ENCODE measurements at places on chromosomes 5 and 9. TPM values are rescaled to one million over a fixed set of nuclear protein-coding genes. Genes with fewer than 3 reads are reported as not detected.

DNA sequence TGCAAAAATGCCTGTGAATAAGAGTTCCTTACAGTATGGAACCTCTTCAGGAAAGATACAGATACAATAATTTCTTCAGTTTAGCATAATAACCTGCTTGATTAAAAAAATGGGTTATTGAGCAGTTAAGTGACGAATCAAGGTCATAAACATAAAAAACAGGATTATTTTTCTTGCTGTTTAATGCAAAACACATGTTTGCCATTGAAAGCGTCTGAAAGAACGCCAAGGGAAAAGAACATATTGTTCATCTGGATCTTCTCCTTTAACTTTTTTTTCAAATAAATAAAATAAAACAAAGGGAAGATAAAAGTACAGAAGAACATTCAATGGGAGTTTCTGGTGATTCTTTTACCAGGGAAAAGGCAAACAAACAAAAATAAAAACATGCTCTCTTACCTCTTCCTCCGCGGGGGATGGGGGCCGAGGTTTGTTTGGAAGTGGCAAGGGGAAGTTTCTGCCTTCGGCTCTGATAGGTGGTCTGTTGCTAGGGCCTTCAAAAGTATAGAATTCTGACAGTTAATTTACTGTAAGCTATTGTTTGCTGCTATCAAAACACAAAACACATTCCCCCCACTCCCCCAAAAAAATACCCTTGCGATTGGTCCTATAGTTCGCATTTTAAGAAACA lies 20.1 kb downstream of the C5orf58 start:
- no peak for DNase-seq

- DNase-seq = no peak
These were observed 187.4 kb upstream of the SLC24A2 start for GRCh38 chr9:19976226-19976625.

Gene CYLC2
- not detected for total RNA-seq

Gene AK8
- total RNA-seq = 0.25 TPM

Gene ADAMTS19
- total RNA-seq = 1.7 TPM

Gene SMAD5
- total RNA-seq = 40.0 TPM

DNA sequence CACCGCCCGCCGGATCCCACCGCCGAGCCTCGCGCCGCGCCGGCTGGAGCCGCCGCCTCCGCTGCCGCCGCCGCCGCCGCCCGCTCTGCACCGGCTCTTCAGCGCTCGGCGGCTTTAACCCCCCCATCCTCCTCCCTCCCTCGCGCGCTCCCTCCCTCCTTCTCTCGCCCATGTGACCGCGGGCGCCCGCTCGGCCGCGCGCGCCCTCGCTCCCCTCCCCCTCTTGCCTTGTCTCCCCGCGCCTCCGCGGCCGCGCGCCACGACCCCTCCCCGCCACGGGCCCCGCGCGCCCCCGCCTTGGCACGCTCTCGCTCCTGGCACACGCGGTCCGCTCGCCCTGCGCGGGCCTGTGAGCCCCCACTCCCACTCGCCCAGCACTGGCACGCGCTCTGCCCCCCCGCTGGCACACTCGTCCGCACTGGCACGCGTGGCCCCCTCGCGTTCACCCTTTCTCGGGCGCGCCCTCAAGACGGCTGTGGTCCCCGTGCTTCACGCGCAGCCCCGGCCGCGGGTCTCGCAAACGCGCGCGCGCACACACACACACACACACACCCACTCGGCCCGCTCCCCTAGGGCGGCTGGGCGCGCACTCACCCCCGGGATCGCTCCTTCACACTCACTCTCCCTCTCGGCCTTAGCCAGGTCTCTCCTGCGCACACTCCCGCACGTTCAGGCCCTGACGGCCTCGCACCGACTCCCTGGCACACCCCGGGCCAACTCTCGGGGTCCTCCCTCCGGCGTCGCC lies at the start of gene CNTFR:
Gene CNTFR, minus strand, starts transcription at position 89 of the 745 bp plus-strand sequence. CDS start 20,743 bp downstream, outside the sequence.
- no peak for DNase-seq

Gene QRFP
- not detected for total RNA-seq

DNA sequence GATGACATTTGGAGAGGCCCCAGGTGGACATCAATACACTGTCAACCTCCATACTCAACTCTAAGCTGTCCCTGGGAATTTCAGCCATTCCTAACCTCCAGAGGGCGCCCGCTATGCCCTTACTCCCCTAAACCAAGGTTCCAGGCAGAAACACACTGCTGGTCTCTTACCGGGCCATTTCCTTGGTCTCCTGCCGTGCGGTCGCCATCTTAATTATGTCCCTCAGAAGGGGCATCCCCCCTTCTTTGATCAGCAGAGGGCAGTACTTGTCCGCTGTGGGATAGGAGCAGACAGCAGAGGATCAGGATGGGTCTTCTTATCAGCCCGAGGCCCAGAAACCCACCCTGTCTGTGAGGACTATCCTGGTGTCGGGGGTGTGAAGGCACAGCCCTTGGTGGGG lies 9.3 kb upstream of the ZDHHC12 start:
- DNase-seq = no peak

Gene TAF1L
- not detected for total RNA-seq

DNA sequence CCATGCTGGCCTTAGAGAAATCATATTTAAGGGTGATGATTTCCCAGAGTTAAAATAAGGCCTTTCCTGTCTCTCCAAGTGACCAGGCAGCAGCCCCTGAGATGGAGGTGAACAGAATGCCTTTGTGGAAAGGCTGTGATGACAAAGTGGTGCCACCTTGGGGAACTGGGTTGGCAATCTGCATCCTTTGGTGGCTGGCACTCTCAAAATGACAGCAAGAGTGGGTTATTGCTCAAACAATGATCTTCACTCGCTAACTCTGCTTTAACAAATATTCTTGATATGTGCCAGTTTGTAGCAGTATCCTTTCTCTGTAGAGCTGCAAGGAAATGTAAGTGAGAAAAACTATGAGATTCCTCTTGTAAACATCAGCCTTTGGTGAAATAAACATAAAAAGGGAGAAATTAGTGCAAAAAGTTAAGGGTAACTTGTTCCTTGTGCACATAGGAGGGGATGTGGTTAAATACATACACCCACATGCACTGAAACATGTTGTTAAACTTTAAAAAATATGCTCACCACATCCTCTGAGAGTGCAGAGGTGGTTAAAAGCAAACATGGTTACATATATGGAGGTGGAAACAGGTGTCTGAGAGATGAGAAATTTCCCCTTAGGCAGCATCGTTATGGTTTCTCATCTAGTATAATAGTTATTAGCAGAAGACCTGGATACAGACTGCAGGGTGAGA lies 373.4 kb upstream of the CTNND2 start:
- no peak for DNase-seq

Gene TPPP
- total RNA-seq = 4.7 TPM

Gene SLC6A7
- total RNA-seq = 0.25 TPM

DNA sequence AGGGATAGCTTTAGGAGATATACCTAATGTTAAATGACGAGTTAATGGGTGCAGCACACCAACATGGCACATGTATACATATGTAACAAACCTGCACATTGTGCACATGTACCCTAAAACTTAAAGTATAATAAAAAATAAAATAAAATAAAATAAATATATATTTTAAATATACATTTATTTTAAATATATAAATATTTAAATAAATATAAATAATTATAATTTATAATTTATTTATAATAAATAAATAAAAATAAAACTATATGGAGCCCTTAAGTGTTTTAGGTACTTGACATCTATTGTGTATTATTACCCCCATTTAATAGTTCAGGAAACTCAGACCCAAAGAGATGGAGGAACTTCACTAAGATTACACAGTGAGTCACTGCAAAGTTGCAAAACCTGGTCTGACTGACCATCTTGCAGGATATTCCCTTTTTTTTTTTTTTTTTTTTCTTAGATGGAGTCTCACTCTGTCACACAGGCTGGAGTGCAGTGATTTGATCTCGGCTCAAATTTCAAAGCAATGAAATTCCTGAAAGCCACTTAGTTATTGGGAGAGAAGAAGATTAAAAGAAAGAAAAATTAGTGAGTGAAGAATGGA lies 5.8 kb upstream of the C5orf52 start:
- no peak for DNase-seq

- DNase-seq = no peak
These were observed 6.9 kb downstream of the FAM174A start for GRCh38 chr5:100542086-100542485.

- DNase-seq = no peak
These were observed 18.5 kb downstream of the TBC1D2 start for GRCh38 chr9:98236901-98237487.

GRCh38 chr5:95958310-95959014 lies 3.2 kb downstream of the ELL2 start:
- no peak for DNase-seq

Gene KCNV2
- not detected for total RNA-seq

Gene SLCO4C1
- not detected for total RNA-seq

Gene NTRK2
- 16.0 TPM for total RNA-seq

- no peak for DNase-seq
These were observed 36.3 kb upstream of the KCNN2 start for GRCh38 chr5:114325541-114325940.

- DNase-seq = no peak
These were observed 251.7 kb downstream of the DENND1A start for GRCh38 chr9:123678038-123678877.

- DNase-seq = no peak
These were observed 1.5 kb downstream of the PARP8 start for GRCh38 chr5:50667653-50668595.

Gene ANKRD55
- total RNA-seq = 0.74 TPM

DNA sequence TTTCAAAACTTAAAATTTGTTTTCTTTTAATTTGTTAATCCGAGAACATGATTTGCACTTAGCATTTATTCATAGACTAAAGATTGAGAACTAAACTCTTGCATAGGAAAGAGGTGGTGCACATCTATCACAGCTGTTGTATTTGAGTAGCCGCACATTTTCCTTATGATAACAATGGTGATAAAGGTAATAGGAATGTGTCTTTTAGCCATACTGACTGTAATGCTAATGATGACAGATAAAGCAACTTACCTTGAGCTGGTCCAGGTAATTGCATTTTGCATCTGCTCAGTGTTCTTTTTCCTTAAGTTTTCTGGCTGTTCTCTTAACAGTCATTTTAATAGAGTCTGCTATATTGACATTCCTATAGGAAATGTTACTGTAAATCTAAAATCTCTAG lies 19.0 kb downstream of the PHAX start:
- DNase-seq = no peak

- no peak for DNase-seq
These were observed 20.5 kb upstream of the JAK2 start for GRCh38 chr9:4964540-4964939.

GRCh38 chr9:106588626-106589025 lies 274.3 kb upstream of the ZNF462 start:
- no peak for DNase-seq

DNA sequence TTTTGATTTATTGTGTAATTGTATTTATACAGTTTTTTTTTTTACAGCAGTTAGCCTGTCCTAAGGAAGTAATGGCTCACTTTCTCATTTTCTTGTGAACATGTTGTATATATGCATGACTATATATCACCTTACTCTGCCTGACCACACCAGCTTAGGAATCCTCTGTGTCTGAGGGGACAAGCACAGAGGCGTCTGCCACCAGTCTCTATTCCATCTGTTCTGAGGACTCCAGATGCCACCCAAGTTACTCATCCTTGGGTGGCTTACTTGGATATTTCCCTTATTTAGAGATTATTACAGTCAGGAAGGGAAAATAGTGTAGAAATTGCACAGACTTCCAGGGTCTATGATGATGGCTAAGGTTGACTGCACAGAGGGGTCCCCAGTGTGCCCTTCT lies 256.3 kb upstream of the C9orf72 start:
- DNase-seq = no peak

DNA sequence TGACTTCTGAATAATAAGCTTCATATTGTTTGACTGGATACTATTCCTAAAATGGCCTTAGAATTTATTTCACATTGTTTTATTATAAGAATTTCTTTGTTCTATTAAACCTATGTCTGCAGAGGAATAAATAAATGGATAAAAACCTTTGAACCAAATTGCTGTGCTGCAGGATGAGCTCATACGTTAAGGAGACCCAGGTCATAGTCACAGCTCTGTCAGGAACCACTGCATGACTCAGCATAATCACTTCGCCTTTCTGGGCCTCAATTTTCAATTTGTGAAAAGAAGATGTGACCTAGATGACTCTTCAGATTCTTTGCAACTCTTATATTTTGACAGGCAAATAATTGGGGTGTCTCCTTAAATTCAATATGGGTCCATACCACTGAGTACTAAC lies 36.7 kb upstream of the HMHB1 start:
- no peak for DNase-seq

DNA sequence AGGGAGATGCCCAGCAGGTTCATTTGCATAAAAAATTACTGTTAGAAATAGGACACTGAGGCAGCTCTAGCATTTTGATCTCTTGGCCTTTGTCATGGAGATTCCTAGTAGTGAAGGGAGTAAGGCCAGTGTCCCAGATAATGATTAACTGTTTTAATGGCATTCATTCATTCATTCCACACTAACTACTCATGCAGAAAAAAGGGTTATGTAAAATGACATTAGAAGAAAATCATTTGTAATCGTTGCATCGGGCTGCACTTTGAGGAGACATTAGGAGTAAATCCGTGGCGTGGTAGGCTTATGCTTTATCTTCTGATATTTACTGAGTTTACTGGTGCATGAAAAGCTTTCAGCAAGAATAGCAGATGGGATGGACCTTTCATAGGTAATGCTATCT lies 82.6 kb upstream of the GRHPR start:
- no peak for DNase-seq

GRCh38 chr5:58628626-58629025 lies 45.8 kb downstream of the RAB3C start:
- DNase-seq = no peak

Gene FGD3
- 19.9 TPM for total RNA-seq

Gene ZFP2
- total RNA-seq = 2.2 TPM

Gene ZNF782
- 16.9 TPM for total RNA-seq

Gene ZFR
- total RNA-seq = 80.8 TPM

GRCh38 chr9:114405294-114406034 lies 17.7 kb upstream of the AKNA start:
- no peak for DNase-seq

GRCh38 chr5:156383510-156384265 lies 56.7 kb downstream of the SGCD start:
- no peak for DNase-seq

Gene TAF11L5
- total RNA-seq = not detected

- DNase-seq = no peak
These were observed at the start of gene TLR4 for GRCh38 chr9:117704024-117704575. Gene TLR4 (plus strand): TSS chr9:117704403. CDS start chr9:117704473, 70 bp downstream.

DNA sequence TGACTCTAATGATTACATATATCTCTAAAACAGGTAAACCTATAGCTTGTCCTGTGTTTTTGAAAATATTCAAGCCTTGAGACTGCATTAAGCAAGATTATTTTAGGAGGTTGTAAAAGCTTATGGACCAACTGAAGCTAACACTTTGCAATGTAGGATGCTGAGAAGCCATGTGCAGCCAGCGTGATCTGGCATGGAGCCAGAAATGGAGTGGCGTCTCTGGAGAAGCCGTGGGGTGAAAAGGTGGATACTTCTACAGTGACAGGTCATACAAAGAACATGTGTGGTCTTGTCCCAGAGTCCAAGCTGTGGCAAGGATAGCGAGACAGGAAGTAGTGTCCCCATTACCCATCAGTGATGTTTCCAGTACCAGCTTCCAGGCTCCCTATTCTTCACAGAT lies 100.8 kb upstream of the CD180 start:
- no peak for DNase-seq

Gene MEIKIN
- total RNA-seq = not detected

- no peak for DNase-seq
These were observed 11.4 kb downstream of the HABP4 start for GRCh38 chr9:96461336-96461735.

Gene PCDHB4
- total RNA-seq = 8.3 TPM

Data from vagina (tissue), 2 donors.